ENCODE measurements at places on chromosomes 2 and 18.

DNA sequence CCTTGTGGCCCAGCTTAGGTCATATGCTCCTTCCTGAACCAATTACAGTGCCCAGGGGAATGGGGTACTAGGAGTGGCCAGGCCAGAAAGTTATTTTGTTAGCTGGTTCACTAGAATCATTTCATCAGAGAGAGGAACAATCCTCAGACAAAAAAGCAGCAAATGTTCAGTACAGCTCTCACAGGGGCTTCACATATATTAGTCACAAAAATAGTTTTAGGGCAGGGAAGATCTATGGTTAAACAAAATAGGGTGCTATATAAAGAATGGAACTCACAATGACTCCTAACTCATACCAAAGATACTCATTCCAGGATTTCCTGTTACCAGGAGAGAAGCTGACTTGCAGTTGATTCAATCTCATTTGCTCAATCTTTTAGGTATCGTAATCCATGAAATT lies 71.0 kb downstream of the CWC22 start:
- DNase-seq, result no peak

- DNase-seq, result no peak
These were observed 120.1 kb downstream of the CYP26B1 start for GRCh38 chr2:72027426-72028161.

- DNase-seq, result no peak
These were observed 901.4 kb downstream of the DCDC2C start for GRCh38 chr2:4604767-4605166.

DNA sequence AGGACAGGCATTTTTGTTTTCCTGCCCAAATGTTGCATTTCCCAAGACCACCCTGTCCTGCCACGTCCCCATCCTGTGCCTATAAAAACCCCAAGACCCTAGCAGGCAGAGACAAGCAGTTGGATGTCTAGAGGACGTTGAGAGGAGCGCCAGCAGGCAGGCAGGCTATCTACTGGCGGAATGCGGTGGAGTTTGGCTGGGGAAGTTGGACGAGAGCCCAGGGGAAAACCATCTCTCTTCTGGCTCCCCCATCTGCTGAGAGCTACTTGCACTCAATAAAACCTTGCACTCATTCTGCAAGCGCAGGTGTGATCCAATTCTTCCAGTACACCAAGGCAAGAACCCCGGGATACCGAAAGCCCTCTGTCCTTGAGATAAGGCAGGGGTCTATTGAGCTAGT lies 72.5 kb downstream of the ARL6IP6 start:
- DNase-seq, result no peak

DNA sequence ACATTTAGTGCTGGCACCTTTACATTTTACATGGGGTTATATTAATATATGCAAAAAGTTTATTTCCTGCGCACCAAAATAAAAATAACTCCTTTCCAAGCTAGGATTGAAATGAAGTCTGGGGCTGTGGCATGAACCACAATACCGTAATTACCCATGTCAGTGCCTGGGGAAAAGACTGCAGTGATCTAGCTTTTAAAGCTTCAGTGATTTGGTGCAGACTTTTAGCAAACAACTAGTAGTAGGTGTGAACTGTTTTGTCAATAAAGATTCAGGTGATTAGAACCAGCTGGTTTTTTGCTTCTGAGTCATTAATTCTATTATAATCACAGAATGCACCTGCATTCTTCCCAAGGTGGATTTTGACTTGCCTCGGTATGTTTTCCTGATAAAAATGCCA lies 21.2 kb downstream of the EFEMP1 start:
- no peak for DNase-seq

- no peak for DNase-seq
These were observed 90.2 kb downstream of the SLC5A7 start for GRCh38 chr2:108076527-108076926.

DNA sequence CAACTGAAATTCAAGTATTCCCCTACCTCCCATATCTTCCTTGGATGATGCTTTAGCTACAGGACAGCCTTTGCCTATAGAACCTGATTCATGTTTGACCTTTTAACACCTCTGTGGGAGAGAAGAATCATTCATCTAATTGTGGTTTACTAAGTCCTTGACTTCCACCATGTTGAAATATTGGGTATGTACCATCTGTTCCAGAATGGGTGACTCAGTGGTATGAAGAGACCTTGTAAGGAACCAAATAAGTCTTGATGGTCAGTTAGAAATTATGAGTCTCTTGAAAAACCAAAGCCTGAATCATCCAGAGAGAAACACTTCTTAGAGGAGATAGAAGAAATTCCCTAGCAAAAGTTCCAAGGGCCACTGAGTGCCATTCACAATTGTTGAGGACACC lies 27.5 kb downstream of the STAMBP start:
- DNase-seq, result no peak

DNA sequence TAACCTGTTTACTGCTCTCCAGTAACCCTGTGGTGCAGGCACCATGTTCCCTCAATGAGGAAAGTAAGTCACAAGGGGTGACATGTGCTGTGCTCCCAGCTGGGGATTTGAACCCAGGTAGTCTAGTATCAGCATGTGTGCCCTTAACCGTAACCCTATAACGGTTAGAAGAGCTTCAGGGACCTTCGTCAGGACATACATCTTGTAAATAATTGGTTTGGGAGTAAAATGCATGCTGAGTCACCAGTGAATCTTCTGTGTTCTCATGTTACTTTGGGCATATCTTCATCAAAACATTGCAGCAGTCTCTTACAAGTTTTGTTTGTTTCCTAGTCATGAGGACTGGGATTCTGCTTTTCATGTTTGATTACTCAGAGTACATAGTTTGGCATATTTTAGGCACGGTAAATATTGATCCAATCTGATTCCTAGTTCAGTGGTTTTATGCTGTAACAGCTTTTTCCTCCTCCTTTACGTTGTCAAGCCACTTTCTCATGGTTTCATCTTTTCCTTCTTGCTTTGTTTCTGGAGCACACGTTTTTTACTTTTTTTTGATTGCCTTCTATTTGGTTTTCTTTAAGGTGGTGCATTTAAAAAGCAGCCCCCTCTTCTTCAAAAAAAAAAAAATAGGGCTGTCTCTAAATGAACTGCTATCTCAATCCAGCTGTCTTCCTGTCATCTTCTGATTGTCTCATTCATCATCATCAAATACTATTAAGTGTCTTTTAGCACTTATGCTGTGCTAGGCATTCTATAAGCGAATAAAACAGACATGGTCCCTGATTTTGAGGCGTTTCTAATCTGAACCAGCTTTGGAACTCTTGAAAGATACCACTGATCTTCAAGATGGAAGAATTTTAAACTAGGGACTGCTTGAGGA lies 50.4 kb downstream of the CLIP4 start:
- no peak for DNase-seq

DNA sequence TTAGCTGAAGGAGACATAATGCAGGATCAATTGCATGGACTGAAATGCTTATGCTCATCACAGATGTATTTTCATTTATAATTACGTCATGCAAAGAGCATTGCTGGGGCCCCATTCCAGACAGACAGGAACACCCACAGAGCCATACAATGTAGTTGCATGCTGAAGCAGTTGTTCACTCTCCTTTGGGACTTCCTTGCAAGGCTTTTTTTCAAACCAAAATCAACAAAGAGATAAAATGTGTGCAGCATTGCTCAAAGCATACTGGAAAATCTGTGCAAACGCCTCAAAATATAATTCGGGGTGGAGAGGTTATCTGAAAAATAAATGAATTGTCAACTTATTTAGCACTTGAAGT lies 463.2 kb downstream of the CDH2 start:
- DNase-seq, result no peak

All from putamen (tissue), 1 donor.